NCI-H2081 (cell line): ENCODE measurements at places on chromosomes 2 and 18.

DNA sequence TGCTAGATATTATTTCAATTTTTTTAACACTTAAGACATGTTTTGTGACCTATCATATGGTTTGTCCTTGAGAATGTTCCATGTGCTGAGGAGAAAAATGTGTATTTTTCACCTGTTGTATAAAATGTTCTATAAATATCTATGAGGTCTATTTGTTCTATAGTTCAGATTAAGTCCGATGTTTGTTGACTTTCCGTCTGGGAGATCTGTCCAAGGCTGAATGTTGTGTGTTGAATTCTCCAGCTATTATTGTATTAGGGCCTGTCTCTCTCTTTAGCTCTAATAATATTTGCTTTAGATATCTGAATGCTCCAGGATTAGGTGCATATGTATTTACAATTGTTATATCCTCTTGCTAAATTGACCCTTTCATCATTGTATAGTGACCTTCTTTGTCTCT is 144.1 kb downstream of the NYAP2 start:
- no peak for DNase-seq

DNA sequence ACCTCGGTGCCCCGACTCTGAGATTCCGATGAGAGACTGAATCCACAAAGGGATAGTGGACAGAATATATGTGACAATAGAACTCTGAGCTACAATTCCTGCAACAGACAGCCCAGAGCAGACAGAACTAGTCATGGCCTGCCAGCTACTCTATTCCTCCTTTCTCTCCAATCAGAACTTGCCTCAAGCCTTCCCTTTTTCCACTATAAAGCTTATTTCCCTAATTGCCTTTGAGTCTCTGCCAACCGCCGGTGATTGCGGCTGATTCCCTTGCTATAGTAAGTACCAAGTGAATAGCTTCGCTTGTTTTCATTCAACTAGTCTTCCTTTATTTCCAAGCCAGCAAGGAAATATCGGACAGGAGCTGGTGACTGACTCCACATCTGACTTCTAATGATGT is 96.8 kb downstream of the DSC3 start:
- DNase-seq = peak; percentile 40

DNA sequence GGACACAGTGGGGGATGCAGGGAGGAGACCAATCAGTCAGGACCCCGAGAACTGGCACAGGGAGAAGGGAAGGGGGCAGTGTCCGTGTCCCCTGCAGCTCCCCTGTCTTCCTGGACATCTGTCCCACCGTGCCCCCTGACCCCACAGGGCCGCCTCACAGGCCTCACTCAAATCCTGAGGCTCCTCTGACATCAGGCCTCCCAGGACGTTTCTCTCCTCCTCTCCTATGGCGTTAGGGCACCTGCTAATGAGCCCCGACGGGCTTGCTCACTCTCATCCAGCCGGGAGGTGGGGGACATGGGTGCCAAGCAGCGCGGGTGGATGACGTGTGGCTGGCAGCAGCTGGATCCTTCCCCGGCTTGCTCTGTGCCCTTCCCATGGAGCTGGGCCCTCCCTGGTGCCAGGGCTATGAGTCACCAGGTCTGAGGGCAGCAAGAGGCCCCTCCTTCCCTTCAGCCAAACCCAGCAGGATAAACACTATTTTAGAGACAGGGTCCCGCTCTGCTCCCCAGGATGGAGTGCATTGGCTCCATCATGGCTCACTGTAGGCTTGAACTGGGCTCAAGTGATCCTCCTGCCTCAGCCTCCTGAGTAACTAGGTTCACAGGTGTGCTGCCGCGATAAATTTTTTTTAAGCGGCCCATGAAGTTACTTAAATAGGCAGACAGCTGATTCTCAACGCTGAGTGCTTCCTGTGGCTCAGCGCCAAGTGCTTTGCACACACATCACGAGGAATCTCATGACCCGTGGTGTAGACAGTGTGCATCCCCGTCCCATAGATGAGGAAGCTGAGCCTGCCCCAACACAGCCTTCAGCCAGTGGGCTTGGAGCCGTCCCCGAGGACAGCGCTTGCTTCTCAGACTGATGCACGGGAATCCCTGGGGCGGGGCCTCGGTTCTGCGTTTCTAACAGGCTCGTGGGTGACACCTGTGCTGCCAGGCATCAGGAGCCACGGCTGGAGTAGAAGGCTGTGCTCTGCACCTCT is 64.5 kb upstream of the HDAC4 start:
- no peak for DNase-seq

GRCh38 chr2:222313816-222314215 is 15.0 kb upstream of the PAX3 start:
- DNase-seq = no peak

- DNase-seq = no peak
Observed at GRCh38 chr18:79387214-79387613, 8.5 kb upstream of the NFATC1 start.

GRCh38 chr2:32264422-32265105 is at the start of gene NLRC4:
Gene NLRC4 (minus strand): TSS chr2:32264886. CDS start chr2:32256775, 8,111 bp downstream.
- no peak for DNase-seq

DNA sequence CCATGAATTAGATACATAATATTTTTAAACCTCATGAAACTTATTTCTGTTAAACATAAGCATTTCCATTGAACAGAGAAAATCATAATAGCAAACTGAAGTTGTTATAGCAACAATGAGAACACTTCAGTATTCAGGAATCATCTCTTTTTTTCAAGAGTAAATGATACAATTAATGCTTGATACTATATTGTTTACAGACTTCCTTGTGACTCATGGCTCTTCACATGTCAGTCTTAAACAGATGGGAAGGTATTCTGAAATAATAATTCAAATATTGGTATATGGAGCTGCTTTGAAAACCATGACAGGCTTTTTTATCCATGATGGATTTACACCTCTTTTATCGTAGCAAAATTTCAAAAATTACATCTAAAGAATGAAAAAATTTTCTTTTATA is 226.5 kb upstream of the RBMS1 start:
- DNase-seq = no peak

- no peak for DNase-seq
Observed at GRCh38 chr2:201208563-201209252, 25.8 kb downstream of the CASP10 start.

DNA sequence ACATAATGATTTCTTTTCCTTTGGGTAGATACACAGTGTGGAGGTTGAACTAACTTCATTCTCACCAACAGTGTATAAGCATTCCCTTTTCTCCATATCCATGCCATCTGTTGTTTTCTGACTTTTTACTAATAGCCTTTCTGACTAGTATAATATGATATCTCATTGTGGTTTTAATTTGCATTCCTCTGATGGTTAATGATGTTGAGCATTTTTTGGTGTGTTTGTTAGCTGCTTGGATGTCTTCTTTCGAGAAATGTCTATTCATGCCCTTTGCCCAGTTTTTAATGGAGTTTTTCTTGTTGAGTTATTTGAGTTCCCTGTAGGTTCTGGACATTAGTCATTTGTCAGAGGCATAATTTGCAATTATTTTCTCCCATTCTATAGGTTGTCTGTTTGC is 59.8 kb downstream of the MARCHF4 start:
- DNase-seq = no peak

DNA sequence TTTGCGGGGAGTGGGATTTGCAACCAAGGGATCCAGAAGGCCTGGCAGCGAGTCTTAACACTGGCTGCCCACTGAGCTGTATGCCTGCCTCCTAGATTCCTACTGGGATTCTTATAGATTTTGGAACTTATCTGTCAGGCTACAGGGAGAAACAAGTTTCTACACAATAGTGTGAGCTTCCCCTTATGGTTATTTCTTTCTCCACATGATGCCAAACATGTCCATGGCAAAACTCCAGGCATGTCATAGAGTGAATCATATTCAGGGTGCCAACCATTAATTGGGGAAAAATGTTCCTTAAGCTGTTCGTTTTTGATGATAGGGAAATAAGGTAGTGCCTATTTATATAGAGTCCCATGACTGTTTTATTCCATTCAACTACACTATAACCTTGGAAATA is 1185.2 kb upstream of the CELF4 start:
- no peak for DNase-seq

- DNase-seq = no peak
Observed at GRCh38 chr2:156456616-156457015, 20.4 kb downstream of the GPD2 start.

DNA sequence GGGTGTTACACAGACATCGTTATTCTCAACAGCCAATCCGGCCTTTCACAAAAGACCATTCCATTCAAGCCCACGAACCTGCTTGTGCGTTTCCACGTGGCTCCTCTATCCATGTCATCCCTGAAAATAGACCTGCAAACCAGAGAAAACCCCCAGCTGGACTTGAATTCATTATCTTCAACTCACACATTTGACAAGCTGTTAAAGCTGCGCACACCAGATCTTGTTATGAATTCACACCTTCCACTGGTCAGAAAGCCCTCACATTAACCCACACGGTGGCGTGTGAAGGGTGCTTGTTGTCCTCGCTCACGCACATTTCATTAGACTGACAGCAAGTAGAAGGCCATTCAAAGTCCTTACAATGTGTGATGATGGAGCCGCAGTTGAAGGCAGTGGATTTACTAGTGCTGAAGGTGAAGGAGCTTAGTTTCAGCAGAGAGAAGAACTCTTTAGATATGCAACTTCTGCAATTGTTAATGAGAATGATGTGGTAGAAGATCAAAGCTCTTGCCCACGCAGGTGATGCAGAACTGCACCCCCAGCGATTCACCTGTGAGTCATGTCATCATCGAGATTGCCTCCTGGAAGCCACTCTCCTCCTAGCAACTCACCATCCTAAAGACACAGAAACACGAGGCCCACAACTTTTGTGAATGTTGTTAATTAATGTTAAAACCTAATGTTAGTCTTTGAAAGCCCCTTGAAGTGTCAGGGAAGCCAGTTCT is 224.8 kb upstream of the SOX11 start:
- DNase-seq = no peak

DNA sequence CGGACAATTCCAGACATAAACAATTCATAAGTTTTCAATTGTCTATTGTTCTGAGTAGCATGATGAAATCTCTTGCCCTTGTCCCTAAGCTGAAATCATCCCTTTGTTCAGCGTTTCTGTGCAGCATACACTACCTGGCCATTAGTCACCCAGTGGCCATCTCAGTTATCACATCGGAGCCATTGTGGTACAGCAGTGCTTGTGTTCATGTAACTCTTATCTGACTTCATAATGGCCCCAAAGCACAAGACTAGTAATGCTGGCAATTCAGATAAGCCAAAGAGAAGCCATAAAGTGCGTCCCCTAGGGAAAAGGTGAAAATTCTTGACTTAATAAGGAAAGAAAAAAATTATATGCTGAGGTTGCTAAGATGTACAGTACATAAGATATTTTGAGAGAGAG is 127.2 kb downstream of the FHOD3 start:
- DNase-seq = no peak

DNA sequence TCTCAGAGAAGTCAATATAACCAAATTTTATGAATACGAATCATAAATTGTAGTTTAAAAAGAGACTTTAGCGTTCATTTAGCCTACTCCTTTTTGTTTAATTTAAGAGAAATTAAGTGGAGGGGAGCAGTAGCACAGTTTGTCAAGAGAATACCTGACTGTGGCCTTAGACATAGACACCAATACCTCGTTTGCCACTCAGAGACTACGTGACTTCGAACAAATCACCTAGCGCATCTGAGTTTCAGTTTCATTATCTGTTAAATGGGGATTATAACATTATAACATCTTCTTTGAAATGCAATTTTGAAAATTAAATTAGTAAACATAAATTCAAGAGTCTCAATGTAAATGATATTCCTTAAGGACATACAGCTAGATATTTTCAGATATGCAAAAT is 581.5 kb upstream of the VRK2 start:
- no peak for DNase-seq

- DNase-seq = no peak
Observed at GRCh38 chr2:98487806-98488189, 43.1 kb downstream of the INPP4A start.

GRCh38 chr2:169853041-169853668 is 25.9 kb downstream of the UBR3 start:
- DNase-seq = no peak

DNA sequence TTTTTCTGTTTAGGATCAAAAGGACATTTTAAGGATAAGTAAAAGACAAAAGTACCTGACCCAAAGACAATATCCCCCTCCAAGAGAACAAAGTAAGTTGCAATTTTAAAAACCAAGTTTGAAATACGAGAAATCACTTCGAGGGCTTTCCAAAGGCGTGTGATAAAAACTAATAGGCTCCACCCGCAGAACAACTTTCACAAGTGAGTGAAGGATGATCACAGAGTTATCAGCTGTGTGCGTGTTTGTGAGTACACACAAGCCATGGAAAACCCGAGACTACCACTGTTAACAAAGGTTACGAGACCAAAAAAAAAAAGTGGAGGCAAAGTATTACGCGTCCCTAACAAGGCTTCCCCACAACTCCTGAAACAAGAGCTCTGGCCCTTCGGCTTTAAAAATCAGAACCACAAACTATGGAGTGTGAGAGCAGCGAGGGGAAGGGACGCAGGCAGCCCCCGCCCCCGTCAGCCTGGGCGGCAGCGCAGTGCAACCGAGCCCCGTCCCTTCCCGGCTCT is 719 bp downstream of the SMAD2 start:
- no peak for DNase-seq

- no peak for DNase-seq
Observed at GRCh38 chr2:147232225-147232669, 612.6 kb upstream of the ACVR2A start.

DNA sequence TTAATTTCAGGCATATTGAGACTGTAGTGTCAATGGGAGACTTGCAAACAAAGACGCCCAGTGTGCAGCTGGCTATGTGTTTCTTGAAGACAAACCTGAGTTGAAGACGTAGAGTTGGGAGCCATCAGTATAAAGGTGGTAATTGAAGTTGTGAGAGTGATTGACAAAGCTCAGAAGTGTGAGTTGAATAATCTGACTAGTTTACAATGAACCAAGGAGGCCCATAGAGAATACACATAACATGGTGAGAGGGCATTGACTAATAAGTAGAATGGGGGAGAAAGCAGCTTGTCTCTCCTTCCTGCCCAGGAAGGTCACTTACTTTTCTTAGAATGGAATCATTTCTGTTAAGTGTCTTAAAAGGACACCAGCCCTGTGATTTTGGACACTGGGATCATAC is 14.1 kb downstream of the SP110 start:
- DNase-seq = no peak

GRCh38 chr2:151181524-151181923 is 80.1 kb downstream of the RBM43 start:
- no peak for DNase-seq

DNA sequence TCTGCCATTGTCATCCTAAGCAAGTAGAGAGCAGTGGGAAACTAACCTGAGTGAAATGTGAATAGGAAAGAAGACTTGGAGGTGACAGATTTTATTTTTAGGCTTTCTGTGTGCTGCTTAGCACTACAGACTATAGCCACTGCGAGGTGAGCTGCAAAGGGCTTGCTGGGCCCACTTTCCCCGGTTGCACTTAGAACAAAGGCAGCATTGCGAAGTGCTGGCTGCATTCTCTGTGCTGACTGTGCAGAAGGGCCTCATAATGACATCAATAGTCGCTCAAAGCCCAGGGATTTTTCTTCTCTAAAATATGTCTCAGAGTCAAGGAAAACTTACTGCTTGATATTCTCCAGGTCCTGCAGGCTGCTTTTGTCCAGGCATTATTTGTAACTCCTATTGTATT is 592.1 kb downstream of the TDRD15 start:
- no peak for DNase-seq

DNA sequence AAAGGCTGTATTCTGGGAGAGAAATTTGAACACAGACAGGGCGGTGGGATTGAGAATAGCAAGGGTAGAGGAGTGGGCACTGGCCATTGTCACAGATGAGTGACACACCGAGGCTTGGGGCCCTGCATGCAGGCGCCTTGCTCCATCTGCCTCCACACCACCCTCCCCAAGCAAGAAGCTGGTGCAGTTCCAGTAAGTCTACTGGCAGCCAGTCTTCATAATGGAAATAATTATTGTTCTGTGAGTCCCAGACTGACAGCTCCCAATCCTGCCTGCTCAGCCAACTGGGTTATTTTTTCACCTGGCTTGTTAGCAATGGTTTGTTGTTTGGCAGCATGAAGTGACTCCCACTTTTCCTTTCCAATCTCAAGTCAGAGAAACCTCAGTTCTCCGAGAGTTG is 13.0 kb downstream of the TTC32 start:
- no peak for DNase-seq
